ENCODE measurements at places on chromosomes 11 and 22.

DNA sequence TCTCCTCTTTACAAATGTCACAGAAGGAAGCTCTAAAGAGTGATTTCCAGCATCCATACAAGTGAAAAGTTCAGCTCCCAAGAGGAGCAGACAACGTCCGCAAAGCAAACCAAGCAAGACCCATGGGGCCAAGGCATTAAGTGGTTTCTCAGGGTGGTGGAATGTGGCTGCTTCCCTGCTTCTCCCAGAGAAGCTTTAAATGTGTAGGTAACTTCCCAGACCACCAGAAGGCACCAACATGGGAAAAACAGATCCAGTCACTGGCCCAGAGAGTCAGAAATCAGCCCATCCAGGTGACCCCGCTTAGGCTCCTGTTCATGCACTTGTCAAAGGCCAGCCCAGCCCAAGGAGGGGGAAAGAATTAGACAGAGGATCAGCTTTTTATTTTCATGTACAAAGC lies 13.3 kb upstream of the PHF21A start:
- no peak for DNase-seq

DNA sequence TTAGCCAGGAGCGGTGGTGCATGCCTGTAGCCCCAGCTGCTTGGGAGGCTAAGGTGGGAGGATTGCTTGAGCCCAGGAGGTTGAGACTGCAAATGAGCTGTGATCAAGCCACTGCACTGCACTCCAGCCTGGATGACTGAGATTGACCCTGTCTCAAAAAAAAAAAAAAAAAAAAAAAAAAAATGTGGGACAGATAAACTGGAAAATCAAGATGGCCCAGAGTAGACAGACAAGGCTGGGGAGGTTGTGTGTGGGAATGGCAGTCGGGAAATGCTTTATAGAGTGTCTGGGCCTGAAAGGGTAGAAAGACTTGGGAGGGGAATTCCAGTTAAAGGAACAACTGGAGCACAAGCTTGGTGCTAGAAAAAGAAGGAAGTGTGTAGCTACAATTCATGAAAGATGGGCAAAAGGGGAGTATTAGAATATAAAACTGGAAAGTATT lies 18.2 kb upstream of the WDR74 start:
- DNase-seq: no peak

- DNase-seq: no peak
Measured at GRCh38 chr11:64295760-64296159, 4.4 kb upstream of the CATSPERZ start.

DNA sequence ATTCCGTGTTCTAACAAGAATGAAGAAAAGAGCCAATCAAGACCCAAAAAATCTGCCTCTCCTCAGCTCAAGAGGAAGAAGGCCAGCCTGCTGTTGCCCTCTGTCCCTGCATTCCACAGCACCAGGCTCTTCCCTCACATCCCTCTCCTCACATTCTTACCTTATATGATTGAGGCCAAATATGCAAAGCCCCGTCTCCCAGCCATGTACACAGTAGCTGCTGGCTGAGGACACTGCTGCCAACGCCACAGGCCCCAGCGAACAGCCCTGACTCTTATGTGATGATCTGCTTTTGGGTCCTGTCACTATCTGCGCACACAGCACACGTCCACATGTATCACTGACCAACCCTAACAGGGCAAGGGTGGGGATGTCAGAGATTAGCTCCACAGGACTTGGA lies 60.2 kb downstream of the MICAL3 start:
- no peak for DNase-seq

- DNase-seq: no peak
Measured at GRCh38 chr22:38437416-38437815, 17.6 kb downstream of the KCNJ4 start.

- DNase-seq: no peak
Measured at GRCh38 chr11:2579315-2580060, 120.3 kb downstream of the KCNQ1OT1 start.

DNA sequence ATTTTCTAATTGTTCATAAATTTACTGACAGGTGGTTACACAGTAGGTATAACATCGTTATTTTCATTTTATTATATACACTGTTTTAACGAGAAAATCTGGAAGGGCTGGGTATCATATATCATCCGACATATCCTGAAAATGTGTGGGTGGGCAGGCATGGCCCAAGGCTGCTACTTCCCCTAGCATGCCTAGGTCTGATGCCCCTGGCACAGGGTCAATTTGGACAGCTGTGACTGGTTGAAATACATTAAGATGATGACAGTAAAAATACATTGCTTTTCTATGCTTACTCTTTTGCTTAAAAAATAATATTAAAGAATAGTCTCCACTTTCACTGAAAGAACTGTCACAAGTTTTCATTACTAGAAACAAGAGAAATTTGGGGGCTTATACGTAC lies 908.8 kb downstream of the OPCML start:
- no peak for DNase-seq

GRCh38 chr11:128621601-128622501 lies 34.5 kb upstream of the ETS1 start:
- DNase-seq: no peak

DNA sequence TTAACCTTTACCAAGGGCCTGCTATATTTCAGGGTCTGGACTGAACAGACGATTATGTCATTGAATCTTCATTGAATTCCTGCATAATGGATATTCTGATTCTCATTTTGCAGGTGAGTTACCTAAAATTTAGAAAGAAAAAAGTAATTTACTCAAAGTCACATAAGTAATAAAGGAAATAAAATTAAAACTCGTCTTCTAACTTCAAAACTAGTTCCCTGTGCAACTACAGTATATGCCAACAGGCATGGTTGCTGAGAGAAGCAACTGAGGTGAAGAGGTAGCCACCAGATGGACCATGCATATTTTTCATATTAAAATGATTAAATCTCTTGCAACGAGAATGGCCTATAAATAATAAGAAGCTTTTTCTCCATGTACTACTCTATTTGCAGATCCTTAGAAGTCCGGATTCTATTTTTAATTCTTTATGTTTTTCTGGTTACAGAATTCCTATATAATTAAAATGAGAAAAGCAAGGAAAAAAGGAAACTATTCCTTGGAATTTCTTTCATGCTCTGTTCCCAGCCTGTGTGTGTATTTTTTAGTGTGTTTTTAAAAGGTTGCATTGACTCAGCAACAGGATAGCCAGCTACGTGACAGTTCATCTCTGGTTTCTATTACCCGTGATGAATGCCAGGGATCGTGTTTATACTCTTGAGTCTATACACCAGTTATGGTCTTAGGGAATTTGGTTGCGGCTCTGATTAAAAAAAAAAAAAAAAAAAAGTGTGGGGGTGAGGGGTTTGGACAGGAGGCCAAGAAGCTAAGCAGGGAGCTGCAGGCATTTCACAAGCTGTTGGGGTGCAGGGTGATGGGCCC lies 186.8 kb downstream of the ETS1 start:
- no peak for DNase-seq

DNA sequence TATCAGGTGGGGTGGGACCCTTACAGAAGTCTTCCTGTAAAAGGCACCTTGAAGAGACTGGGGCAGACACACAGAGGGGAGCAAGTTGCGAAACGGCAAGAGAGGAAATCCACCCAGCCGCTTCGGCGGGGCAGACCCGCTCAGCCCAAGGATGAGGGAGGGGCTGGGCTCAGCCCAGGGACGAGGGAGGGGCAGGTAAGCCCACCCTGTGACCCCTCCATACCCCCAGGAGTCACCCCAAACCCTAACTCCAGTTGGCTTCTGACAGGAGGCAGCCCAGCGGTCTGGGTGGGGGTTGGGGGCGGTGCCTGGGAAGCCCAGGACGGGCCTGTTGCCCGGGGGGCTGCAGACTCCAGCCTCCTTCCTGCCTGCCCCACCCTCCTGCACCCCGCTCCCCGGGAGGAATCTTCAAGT lies 965 bp downstream of the OSBPL5 start:
- DNase-seq: no peak

GRCh38 chr22:36687516-36687915 lies 16.0 kb downstream of the CACNG2 start:
- no peak for DNase-seq

DNA sequence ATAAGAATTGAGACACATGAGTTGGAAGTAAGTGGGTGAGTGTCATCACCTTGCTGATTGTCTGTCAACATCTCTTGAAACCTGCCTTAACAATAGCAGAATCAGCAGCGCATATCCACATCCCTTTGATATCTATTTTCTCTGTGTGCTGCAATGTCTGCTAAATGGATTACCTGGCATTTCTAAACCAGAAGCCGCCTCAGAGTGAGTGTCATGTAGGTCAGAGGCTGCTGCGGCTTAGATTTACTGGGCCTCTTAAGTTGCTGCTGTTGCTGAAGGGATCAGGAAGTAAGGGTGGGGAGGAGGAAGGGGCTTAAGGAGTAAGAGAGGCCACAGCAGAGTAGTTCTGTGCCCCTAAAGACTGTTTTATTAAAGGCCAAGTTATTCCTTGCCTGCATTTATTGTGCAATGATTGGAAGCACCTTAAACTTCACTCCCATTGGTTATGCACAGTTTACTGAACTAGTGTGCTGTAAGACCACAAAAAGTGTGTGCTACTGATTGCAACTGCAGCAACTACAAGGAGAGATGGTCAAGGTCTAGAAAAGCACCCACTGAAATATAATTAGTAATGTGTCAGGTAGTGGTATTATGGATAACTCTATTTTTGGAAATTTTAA lies 29.8 kb upstream of the TMEM41B start:
- no peak for DNase-seq

DNA sequence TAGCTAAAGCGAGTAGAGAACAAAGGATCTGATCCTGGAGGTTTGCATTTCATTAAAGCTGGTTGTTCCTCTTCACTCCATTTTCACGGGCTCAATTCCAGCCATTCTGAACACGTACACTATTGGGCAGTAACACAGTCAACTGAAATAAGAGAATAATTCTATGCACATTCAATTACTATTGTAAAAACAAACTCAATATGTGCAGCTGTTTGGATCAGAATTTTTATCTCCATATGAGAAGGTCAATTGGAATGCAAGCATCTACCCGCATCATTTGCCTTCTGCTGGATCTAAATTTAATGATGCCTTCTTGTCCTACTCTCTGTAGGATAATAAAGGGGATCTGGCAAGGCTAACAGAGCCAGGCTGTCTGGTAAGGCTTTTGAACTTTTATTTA lies 562.8 kb upstream of the CCDC179 start:
- no peak for DNase-seq

GRCh38 chr11:10502770-10503169 lies 38.2 kb downstream of the RNF141 start:
- DNase-seq: no peak

DNA sequence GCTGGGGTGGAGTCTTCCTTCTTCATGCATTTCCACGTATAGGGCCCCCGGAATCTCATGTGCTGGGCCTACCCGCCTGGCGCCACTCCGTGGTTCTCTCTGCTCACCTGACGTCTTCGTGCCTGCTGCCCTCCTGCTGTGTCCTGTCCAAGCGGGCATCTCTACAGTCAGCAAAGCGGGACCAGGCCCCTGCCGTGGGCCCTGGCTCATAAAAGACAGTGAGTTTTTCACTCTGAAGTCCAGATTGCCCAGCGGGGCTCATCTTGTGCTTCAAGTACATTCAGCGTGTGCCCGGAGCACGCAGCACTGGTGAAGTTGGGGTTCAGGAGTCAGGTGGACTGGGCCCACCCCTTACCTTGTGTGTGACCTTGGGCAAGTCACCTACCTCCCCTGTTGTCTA lies 17.4 kb downstream of the C11orf24 start:
- DNase-seq: no peak
